ENCODE measurements at places on chromosomes 5 and 9.

DNA sequence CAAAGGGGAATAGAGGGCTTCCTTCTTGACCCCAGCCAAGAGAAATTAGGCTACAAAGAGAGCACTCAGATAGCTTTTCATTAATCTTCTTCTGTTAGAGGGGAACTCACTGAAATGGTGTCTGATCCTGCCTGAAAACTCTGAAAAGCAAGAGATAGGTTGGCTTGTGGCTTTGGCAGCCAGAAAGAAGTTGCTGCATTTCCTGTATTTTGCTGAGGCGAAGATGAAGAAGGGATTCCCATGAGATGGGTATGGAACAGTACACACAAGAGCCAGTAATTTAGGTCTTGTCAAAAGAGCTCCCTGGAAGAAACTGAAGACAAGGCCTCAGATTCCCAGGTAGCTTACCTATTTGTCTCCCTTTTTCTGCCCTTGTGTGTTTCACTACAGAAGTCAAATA is 120.9 kb upstream of the TARS1 start:
- DNase-seq, result no peak

DNA sequence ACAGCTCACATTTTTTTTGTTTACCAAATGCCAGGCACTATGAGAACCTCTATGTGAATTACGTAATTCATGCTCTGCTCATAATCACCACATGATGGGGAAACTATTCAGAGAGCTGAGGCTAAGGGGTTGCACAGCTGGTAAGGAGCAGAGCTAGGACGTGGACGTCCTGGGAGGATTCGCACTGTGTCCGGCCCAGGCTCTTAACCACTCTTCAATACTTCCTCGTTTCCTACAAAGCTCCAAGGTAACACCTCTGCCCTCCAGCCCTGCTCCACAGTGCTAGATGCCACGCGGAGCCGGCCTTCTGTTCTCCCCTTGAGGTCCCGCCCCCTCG is 8.7 kb downstream of the PHF19 start:
- DNase-seq, result no peak

- DNase-seq, result no peak
Measured at GRCh38 chr9:92729735-92730155, 34.9 kb downstream of the BICD2 start.

GRCh38 chr9:118836891-118837290 is 532.3 kb downstream of the BRINP1 start:
- no peak for DNase-seq

DNA sequence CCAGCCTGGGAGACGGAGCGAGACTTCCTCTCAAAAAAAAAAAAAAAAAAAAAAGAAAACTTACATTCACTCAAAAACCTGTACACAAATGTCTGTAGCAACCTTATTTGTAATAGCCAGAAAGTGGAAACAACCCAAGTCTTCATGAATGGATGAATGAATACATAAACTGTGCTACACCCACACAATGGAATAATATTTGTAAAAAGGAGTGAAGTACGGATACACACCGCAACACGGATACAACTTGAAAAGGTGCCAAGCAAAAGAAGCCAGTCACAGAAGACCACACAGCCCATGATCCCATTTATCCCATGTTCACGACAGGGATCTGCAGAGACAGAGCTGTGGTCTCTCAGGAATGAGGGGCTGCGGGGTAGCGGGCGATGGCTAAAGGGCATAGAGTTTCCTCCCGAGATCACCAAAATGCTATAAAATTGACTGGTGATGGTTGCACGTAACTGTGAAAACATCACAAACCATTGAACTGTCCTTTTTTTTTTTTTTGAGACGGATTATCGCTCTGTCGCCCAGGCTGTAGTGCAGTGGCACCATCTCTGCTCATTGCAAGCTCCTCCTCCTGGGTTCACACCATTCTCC is 76.2 kb upstream of the COL5A1 start:
- DNase-seq, result no peak

- no peak for DNase-seq
Measured at GRCh38 chr5:123085638-123086286, 3.3 kb upstream of the PRDM6 start.

DNA sequence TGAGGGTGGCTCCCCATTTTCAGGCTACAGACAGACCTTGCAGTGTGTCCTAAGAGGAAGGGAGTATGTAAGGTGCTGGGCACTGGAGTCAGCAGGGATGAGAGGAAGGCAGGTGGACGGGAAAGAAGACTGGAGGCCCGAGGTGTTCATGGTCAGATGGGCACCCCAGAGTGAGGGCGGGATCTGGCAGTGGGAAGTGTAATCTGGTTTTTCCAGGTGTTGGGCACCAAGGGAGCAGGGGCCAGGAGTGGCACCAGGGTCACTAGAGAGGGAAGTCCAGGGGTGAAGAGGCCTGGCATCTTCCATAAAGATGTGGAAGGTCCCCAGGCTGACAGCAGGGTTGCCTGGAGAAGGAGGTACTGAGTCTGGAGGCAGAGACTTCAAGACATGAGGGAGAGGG is 29.7 kb downstream of the PITX1 start:
- DNase-seq, result no peak

DNA sequence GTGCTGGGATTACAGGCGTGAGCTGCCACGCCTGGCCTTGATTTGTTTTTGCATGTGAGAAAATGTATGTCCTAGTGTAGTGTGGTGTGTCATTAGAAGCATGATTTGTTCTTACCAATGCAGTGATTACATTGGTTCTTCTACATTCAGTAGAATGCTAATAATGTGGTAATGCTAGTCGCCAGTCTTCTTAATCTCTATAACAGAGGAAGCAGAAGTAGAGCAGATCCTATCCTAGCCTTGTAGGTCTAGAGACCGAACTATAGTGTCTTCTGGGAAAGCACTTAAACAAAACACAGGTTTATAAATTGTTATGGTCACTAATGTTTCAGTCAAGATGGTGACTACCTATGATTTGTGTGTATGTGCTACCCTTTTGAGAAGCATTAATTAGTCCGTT is 197.5 kb upstream of the DMRT1 start:
- DNase-seq, result no peak

GRCh38 chr9:93585695-93586094 is 9.3 kb downstream of the PHF2 start:
- no peak for DNase-seq

DNA sequence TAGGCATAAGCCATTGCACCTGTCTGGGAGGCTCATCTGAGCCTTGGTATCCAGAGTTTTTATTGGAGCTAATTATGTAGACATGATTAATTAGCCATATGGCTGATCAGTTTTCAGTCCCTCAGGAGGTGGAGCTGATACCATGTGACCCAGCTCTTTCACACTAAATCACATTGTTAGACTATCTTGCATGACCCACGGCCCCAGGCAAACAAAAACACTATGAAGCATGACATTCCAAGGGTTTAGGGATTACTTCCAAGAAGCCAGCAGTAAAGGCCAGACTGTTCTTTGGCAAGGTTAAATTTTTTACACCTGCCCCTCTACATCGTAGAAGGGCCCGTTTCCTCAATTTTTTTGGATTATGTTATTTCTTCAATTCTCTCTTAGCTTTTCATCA is 5.0 kb upstream of the C5orf24 start:
- DNase-seq, result no peak

GRCh38 chr9:77475641-77476473 is 172.3 kb downstream of the GNA14 start:
- DNase-seq, result peak; percentile 7

DNA sequence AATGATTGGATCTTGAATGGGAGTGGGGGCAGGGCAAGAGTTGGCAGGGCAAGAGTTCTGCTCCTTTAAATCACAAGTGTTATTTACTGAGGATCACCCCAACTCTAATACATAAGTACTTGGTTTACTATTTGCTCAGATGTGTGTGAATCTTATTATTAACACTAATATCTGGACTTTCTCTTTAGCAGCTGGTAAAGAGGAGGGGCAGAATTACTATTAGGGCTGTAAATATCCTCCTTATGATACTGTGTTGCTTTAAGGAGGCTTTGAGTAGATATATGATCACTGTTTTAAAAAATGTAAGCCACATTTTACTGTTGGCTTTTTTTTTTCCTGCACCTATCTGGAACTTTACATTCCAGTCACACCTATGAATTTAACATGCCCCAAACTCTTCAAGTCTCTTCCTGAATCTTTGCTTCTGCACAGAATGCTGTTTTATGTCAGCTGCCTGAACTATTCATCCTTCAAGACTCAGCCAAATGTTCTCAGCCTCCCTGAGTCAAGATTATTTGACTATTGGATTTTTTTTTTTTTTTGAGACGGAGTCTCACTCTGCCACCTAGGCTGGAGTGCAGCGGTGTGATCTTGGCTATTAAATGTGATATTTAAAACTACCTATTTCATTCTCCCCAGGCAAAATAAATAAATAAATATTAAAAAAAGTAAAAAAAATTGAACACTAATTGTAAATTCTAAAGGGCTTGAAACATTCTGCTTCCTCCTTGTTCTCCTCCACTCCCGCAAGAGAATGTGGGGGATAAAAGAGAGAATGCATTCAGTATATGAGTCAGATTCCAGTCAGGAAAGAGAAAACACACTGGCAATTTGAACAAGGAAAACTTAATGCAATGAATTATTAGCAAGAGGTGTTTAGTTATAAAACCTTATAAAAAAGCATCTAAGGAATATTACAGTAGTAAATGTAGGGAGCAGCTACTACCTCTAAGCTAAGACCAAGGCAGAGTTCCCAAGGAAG is 99.3 kb downstream of the FOCAD start:
- DNase-seq, result no peak

GRCh38 chr9:116030517-116030916 is 123.1 kb upstream of the PAPPA start:
- no peak for DNase-seq

- DNase-seq, result no peak
Measured at GRCh38 chr5:150203832-150204589, 14.1 kb downstream of the SLC6A7 start.

DNA sequence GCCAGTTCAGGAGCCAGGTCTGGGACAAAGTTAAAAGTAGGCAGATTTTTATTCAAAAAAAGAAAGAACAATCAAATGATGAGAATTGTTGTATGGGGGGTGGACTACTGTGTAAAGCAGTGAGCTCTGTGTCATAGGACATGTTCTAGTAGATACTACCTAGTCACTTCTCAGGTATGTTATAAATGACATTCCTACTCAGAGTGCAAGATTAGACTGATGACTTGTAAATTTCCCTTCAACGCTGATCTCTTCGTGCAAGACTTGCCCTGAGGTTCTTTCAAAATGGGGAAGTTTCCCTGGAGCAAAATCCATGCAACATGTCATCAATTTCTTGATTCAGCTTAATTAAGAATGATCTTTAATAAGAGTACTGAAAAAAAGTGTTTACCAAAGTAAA is 175.1 kb downstream of the RORB start:
- DNase-seq, result no peak

GRCh38 chr5:39451276-39451941 is 26.6 kb upstream of the DAB2 start:
- DNase-seq, result no peak

- DNase-seq, result no peak
Measured at GRCh38 chr9:77128125-77128789, 49.1 kb upstream of the VPS13A start.

GRCh38 chr5:21817668-21818369 is 1035.3 kb downstream of the CDH12 start:
- no peak for DNase-seq

DNA sequence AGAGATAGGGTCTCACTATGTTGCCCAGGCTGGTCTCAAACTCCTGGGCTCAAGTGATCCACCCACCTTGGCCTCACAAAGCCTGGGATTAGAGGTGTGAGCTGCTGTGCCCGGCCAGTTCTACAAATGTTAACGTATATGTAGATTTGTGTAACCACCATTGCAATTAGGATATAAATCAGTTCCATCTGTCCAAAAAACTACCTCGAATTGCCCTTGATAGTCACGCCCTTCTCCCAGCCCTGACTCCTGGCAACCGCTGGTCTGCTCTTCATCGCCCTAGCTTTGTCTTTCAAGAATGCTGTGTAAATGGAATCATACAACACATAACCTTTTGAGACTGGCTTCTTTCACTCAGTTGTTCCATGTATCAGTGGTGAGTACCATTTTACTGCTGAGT is 46.1 kb upstream of the PPARGC1B start:
- DNase-seq, result no peak

DNA sequence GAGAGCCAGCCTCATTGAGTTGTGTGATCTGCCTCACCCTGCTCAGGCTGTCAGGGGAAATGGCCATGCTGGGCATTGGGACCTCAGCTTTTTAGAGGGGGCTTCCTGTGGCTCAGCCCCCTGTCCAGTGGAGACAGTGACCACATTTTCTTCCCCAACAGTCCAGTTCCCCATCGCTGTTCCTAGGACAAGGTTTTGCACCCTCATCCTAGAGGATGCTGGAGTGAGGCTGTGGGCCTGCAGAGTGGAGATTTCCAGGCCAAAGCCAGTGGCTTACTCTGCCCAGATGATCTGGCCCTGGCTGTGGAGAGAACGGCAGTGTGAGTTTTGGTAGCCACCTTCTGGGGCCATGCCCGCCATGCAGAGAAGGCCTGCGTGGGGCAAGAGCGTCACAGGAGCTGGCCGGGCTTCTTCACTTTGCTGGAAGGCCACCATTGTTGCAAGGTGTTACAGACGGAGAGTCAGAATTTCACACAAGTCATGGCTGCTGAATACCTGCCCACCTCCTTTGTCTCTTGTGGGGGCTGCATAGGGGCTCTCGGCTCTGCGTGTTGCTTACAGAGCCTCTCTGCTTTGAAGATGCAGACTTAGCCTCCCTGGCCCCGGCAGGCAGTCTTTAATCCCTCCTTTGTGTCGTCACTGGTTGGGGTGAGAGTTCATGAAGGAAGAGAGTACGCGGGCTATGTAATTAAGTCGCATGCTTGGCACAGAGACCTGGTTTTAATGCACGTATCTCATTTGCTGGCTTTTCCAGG is 35.2 kb upstream of the PITX1 start:
- DNase-seq, result no peak

GRCh38 chr5:84213861-84214260 is 170.8 kb downstream of the EDIL3 start:
- no peak for DNase-seq

- DNase-seq, result no peak
Measured at GRCh38 chr9:36036253-36036779, 397 bp upstream of the RECK start.

GRCh38 chr5:81719743-81720345 is 31.1 kb downstream of the SSBP2 start:
- DNase-seq, result no peak

DNA sequence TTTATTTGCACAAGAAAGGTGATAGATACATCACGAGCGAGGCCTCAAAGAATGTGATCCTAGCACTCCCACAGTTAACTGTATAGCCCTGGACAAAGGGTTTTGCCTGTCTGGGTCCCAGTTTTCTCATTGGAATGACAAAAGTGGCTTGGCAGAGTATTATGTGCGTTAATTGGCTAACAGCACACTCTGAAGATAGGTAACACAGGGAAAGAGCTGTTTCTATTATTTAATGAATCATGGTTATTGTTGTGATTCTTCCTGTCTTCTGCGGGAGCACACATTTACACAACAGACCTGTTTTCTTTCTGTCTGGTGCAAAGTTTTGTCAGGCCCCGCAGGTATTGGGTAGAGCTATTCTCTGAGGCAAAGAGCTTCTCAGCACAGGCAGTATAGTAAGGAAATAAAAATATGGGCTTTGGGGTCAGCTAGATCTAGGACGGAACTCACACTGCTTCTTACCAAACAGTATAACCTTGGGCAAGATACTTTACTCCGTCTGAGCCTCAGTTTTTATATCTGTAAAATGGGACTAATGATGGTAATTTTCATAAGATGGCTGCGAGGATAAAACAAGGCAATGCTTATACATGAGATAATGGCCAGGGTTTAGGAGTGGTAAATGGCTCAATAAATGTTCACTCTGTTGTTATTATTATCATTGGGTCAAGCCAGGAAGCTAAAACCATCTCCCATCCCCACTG is 78.9 kb downstream of the PLAC8L1 start:
- no peak for DNase-seq

All from CD4-positive, alpha-beta T cell treated with Interferon alpha-2 for 1 hour (primary cell).